Activated CD8-positive, alpha-beta memory T cell treated with anti-CD3 and anti-CD28 coated beads, Interleukin-2, amount 10 ng/mL, durations not matched to agents 7 days and 5 days (primary cell): ENCODE measurements at places on chromosomes 6 and 20. TPM values are rescaled to one million over a fixed set of nuclear protein-coding genes. Genes with fewer than 3 reads are reported as not detected.

SLC35F1 gene
- not detected for total RNA-seq

SNHG17 gene
- total RNA-seq = 92.3 TPM

DNA sequence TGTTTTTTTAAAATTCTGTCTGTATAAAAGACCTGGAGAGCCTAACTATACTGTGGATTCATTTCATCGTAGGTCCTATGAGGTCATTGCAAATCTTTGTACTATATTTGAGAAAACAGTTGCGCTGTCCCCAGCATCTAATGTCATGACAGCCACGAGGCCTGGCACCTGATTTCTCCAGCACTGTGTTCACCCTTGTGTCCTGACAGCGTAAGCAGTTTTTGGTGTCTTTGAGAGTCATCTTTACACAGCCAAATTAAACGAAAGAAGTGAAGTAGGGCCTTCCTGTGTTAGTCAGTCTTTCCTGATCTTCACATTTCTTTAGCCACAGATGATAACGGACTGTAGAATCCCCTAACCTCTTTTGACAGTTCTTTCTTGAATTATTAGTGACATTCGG is 70.6 kb upstream of the PHACTR2 start:
- no peaks in the 10 kb centered on the region for H3K27me3 ChIP-seq
- H3K27ac ChIP-seq = no peak overlapping the region
- DNase-seq = no peak
- no peak overlapping the region for H3K4me3 ChIP-seq

DNA sequence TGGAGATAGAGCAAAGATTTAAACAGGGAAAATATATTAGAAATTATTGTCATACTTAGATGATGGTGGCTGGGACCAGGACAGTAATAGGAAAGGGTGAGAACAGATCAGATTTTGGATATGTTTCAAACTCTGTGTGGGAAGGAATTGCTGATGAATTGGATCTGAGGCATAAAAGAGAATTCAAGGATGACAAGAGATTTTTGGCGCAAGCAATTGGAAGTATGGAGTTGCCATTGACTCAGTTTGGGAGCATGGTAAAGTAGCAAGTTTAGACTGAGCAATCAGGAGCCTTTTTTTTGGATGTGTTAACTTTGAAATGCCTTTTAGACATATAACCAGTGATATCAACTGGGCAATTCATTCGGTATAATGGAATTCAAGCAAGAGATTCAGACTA is 14.4 kb downstream of the TAB2 start:
- no peaks in the 10 kb centered on the region for H3K27me3 ChIP-seq
- peak overlapping the region; percentile 17 for H3K27ac ChIP-seq
- DNase-seq = no peak
- peaks cover 91% of the 10 kb centered on the region for H3K4me1 ChIP-seq
- no peak overlapping the region for H3K4me3 ChIP-seq

DNA sequence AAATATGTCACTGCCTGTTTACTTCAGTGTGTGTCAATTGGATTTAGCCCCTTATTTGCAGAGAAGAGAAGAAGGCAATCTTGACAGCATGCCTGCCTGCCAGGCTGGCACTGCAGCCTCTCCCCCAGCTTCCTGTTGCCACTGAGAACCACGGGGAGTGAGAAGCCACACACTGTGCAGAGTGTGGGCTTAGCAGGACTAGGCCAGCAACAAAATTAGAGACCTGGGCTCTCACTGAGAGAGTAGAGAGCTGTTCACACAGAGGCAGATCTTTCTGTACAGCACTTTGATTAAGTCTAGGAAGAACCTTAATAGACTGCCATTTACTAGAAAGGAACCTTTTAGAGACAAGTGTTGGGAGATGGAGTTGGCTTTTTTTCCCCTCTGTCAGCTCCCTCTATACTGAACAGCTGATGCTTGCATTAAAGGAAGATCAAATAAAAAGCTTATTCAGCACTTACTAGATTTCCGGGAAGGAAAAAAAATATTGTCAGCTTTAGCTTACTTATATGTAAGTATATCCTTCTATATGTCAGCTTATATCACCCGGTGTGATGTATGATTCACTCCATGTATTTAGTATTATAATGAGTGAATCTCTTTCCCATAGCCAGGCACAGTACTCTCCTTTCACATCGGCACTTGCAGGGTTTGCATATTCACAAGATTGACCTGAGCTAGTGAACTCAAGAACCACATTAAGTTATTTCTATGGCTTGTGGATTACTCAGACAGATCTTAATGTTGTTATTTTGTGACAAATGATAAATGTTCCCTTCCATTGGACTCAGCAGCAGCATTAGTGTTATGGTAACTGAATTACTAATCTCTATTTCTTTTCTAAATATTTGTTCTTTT is 851.0 kb upstream of the EPHA7 start:
- H3K27me3 ChIP-seq = no peaks in the 10 kb centered on the region
- DNase-seq = no peak
- H3K27ac ChIP-seq = no peak overlapping the region
- H3K4me1 ChIP-seq = no peaks in the 10 kb centered on the region
- H3K4me3 ChIP-seq = no peak overlapping the region

DNA sequence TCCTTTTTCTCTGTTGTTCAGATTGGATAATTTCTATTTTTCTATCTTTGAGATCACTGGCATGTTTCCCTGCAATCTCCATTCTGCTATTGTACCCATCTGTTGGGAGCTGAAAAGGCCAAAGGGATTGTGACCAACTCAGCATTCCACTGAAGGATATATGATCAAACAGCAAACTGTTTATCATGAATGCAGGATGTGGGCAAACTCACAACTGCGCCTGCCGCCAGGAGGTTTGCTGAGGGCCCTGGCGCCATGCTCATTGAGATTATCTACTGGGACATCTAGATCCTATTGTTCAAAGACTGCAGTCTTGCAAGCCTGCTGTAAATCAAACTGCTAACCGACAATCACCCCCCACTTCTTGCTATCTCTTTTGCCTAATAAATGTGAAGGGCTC is 3.8 kb upstream of the FKBP1A start:
- H3K4me1 ChIP-seq = peaks cover 22% of the 10 kb centered on the region

DNA sequence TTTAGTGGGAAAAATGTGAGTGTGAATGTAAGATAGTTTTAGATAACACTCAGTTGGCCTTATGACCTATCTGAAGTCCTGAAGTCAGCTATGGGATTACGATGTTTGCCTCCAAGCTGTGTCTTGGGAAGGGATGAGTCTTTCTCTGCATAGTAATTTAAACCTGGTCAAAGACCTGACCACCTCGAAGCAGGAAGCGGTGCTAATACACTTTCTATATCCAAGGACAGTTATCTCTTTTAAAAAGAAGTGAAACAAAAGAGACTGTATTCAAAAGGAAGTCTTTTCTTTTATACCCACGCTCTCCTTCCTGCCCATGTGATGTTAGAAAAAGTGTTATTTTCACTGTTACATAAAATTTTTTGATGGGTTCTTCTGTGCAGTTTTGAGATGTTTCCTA is 94.9 kb downstream of the JARID2 start:
- H3K27ac ChIP-seq = peak overlapping the region; percentile 71
- peak overlapping the region; percentile 58 for H3K4me3 ChIP-seq
- no peaks in the 10 kb centered on the region for H3K27me3 ChIP-seq
- no peak for DNase-seq
- peaks cover 2% of the 10 kb centered on the region for H3K36me3 ChIP-seq

DNA sequence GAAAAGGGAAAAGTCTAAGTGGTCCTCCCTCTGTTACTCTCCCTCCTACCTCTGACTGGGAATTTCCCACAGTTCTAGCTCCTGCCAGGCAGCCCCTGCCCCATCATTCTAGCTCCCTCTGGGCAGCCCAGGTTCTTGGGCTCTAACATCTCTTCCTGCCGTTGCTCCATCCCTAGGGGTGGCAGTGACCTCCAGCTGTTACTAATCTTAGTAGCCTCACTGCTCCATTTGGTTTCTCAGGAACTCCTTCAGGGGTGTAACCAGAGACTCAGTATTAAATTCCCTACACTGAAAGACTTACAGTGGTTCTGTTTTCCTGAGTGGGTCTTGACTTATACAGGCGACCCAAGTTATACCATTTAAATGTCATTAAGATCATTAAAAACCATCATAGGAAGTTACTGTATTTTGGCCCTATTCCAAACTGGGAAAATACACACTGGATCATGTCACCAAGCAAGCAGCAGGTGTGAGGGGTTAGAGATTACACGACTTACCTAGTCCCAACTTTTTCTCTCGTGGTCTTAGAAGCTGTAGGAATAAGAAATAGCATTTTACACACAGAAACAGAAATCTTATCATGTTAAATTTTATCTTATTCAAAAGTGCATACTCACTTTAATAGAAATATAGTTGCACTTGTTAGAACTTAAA is 10.1 kb downstream of the DPM1 start:
- no peak for DNase-seq
- H3K27me3 ChIP-seq = no peaks in the 10 kb centered on the region
- no peak overlapping the region for H3K4me3 ChIP-seq
- H3K4me1 ChIP-seq = peaks cover 7% of the 10 kb centered on the region

DNA sequence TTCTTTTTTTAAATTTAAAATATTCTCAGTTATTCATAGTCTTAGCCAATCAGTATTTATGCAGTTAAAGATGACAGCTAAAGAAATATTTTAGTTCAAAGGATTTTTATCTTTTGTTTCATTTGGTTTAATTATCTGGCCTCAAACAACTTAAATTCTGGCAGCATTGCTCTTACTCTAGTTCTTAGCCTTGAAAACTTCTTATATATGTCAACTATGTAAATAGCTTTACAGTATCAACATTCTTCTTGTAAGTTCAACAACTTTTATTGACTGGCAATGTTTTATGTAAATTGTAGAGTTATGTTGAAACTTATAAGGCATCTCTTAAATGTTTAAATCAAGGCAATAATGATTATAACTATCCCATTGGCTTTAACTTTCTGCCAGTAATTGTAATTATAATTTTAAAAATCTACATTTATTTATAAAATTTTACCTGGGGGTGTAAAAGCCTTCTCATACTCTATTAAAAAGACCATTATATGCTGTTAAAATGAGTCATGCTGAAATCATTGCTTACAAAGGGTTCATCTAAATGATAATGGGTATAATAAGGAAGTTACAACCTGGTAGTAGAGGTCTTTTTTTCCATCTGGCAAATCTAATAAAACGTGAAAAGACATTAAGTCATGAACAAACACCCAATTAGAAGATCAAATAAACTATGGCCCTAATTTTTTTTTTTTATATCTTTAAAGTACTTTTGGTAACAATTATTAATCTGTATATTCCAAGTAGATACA is 45.8 kb upstream of the FAM184A start:
- H3K36me3 ChIP-seq = no peaks in the 10 kb centered on the region
- H3K4me1 ChIP-seq = peaks cover 3% of the 10 kb centered on the region
- no peak overlapping the region for H3K27ac ChIP-seq
- no peak for DNase-seq
- H3K4me3 ChIP-seq = no peak overlapping the region

- no peaks in the 10 kb centered on the region for H3K36me3 ChIP-seq
- no peak for DNase-seq
- no peak overlapping the region for H3K4me3 ChIP-seq
- H3K4me1 ChIP-seq = peaks cover 1% of the 10 kb centered on the region
- H3K27ac ChIP-seq = no peak overlapping the region
Observed at GRCh38 chr20:32476684-32477593, 108.2 kb downstream of the NOL4L start.
